ENCODE measurements at places on chromosomes 2 and 18.
A peak's percentile ranks its signal among the peaks of the same experiment; 100 is the strongest.

GRCh38 chr2:176744146-176744545 lies 468.4 kb upstream of the HNRNPA3 start:
- H3K27me3 ChIP-seq: no peaks in the 10 kb centered on the region
- H3K36me3 ChIP-seq: no peaks in the 10 kb centered on the region
- DNase-seq: no peak
- H3K4me1 ChIP-seq: peaks cover 6% of the 10 kb centered on the region
- H3K27ac ChIP-seq: no peak overlapping the region
- H3K4me3 ChIP-seq: no peak overlapping the region

DNA sequence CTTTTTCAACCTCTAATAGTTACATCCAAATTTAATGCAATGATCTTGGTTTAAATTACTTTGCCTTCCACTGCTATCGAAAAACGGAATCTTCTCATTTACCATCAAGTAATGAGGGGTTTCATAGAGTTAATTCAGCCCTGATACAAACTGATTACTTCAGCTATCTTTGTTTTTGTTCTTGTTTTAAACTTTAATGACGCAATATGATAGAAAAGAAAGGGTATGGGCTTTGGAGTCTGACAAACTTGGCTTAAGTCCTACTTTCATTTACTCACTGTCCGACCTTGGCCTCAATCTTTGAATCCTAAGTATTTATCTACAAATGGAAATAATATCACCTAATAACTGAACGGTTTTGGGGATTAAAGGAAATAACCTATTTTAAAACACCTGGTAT lies 16.1 kb downstream of the ADAM17 start:
- no peak for DNase-seq
- peaks cover 27% of the 10 kb centered on the region for H3K4me1 ChIP-seq
- no peaks in the 10 kb centered on the region for H3K27me3 ChIP-seq
- H3K4me3 ChIP-seq: no peak overlapping the region

DNA sequence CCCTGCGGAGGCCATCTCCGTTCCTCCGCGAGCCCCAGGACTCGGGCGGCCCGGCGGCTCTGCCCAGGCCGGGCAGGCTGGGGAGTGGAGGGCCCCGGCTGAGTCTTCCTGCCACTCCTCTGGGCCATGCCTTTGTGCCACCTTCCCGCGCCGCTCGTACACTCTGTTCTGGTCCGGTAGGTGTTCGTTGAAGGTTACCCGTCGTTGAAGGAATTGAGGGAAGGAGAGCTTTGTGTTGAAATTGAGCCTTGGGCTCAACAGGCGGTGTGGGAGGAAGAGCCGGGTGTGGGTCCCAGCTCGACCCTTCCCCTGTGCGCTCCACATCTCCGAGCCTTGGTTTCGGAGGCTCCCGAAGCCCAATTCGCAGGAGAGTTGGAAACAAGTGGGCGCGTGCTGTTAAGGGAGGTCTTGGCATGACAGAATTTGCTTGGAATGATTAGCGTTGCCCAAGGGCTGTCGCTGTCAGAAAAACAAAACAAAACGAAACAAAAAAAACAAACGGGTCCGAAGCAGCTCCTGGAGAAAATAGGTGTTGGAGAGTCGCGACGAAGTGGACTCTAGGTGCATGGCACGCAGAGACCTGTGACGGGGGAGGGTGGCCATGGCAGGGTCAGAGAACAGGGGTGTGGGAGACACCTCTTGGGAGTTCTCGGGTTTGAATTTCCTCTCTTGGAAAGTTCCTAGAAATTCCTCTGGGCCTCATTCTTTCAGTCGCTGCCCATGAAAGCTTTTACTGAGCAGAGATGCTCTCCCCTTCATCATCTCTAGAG lies 1.2 kb upstream of the MZT2A start:
- H3K27ac ChIP-seq: peak overlapping the region; percentile 98
- H3K4me1 ChIP-seq: peaks cover 30% of the 10 kb centered on the region
- DNase-seq: no peak
- H3K36me3 ChIP-seq: peaks cover 47% of the 10 kb centered on the region
- peak overlapping the region; percentile 97 for H3K4me3 ChIP-seq

DNA sequence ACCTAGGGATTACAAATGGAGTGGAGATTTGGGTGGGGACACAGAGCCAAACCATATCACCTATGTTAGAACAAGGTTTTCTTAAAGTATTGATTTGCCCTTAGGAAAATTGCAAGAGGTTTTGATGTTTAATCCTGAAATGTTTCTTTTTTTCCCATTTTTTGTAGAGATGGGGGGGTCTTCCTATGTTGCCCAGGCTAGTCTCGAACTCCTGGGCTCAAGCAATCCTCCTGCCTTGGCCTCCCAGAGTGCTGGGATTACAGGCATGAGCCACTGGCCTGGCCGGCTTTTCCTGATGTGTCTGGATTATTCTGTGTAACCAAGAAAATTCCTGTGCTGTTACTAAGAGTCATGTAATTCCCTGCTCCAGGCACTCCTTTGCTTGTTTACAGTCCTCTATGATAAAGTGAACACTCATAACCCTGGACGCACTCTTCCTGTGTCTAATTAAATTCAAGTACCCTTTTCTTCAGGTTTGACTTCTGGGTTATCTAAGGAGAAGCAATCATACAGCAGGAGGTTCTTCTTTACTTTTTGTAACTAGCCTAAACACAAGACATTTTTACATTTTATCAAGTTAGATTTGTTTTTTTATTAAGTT lies 15.0 kb upstream of the CTDP1 start:
- H3K27ac ChIP-seq: no peak overlapping the region
- no peaks in the 10 kb centered on the region for H3K4me1 ChIP-seq
- DNase-seq: no peak
- no peak overlapping the region for H3K4me3 ChIP-seq
- H3K27me3 ChIP-seq: peaks cover 7% of the 10 kb centered on the region

DNA sequence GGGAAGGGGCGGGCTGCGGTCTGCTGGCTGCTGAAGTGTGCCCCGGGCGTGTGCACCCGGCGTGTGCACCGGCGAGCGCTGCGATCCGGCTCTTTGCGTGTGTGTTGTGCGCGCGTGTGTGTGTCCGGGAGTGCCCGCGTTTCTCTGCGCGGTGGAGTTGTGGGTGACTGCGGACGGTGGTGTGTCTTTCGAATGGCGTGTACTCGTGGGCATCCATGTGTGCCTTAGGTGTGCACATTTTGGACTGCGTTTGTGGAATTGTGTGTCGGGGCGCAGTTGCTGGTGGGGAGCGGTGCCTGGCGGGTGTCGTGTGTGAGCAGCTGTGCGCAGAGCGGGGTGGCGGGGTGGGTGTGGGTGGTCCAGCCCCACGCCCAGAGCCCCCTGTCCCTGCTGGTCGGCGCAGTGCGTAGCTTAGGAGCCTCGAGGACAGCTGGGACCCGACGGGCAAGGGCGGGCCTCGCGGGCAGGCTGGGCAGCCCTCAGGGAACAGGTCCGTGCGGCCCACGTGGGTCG lies 533 bp downstream of the HPCAL1 start:
- H3K4me3 ChIP-seq: peak overlapping the region; percentile 91
- H3K27me3 ChIP-seq: no peaks in the 10 kb centered on the region
- H3K36me3 ChIP-seq: peaks cover 15% of the 10 kb centered on the region

- DNase-seq: no peak
- no peaks in the 10 kb centered on the region for H3K4me1 ChIP-seq
- H3K36me3 ChIP-seq: no peaks in the 10 kb centered on the region
- no peak overlapping the region for H3K27ac ChIP-seq
- no peak overlapping the region for H3K4me3 ChIP-seq
- peaks cover 17% of the 10 kb centered on the region for H3K27me3 ChIP-seq
Observed at GRCh38 chr2:23478933-23479683, 94.1 kb downstream of the KLHL29 start.

DNA sequence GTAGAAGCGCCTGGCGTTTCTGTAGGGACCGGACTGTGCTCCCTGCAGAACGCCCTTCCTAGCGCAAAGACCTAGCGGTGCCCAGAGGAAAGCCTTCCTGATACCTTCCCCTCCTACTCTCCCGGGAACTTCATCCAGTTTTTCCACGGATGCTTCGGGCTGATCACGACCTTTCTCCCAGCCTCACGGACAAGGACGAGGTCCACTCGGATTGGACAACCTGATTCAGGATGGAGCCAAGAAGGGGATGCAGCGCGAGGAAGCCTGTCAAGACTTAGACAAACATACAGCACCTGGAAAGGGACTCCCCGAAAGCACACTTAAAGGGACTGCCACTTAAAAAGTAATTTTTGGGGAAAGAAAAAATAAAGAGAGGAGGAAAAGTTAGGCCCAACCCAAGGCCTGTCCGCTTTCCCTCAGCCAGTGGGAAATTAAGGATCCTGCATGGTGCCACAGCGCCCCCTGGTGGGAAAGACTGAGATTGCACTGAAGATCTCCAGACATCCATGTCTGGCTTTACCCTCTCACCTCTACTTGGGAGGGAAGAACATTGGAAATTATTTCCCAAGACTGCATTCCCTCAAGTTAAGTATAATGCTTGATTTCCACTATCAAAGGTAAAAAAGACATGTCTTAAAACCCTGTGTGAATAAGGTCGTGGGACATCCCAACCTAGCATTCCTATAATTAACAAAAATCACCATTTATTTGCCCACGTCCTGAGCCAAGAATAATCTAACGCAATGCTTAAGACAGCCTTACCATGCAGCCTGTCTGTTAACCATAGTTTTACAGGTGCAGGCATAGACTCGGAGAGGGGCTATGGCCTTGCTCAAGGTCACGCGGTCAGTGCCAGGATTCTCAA lies 13.4 kb upstream of the COPS8 start:
- no peaks in the 10 kb centered on the region for H3K36me3 ChIP-seq
- H3K27ac ChIP-seq: no peak overlapping the region
- DNase-seq: peak; percentile 49
- H3K4me3 ChIP-seq: no peak overlapping the region

- H3K27ac ChIP-seq: no peak overlapping the region
- no peaks in the 10 kb centered on the region for H3K36me3 ChIP-seq
- H3K27me3 ChIP-seq: peaks cover 24% of the 10 kb centered on the region
- no peak for DNase-seq
- no peaks in the 10 kb centered on the region for H3K4me1 ChIP-seq
Observed at GRCh38 chr18:63889626-63890025, 2.1 kb downstream of the SERPINB2 start.

DNA sequence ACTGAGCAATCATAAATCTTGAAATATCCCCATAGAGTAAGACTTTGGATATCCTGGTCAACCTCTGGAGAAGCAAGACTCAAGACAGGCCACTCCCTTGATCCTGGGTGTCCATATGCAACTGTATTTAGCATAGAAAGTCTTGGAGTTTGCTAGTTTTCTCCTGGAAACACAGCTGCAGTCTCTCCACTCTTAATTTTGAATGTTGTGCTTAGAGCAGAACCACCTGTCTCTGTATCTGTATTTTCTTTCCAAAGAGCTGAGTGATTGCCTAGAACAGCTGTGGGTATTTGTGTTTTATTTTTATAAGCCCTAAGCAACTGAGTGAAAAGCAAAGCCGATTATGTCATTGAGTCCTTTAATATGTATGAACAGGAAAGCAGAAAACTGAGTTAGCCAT lies 64.1 kb upstream of the ADAM23 start:
- H3K27me3 ChIP-seq: peaks cover 10% of the 10 kb centered on the region
- H3K36me3 ChIP-seq: no peaks in the 10 kb centered on the region
- no peak for DNase-seq
- no peak overlapping the region for H3K27ac ChIP-seq
- no peaks in the 10 kb centered on the region for H3K4me1 ChIP-seq

GRCh38 chr2:151025816-151026215 lies 235.8 kb downstream of the RBM43 start:
- peaks cover 6% of the 10 kb centered on the region for H3K4me1 ChIP-seq
- no peak overlapping the region for H3K4me3 ChIP-seq
- H3K27ac ChIP-seq: no peak overlapping the region
- H3K27me3 ChIP-seq: peaks cover 12% of the 10 kb centered on the region

- H3K36me3 ChIP-seq: no peaks in the 10 kb centered on the region
- no peak for DNase-seq
- no peak overlapping the region for H3K4me3 ChIP-seq
- H3K27me3 ChIP-seq: peaks cover 15% of the 10 kb centered on the region
- no peaks in the 10 kb centered on the region for H3K4me1 ChIP-seq
Observed at GRCh38 chr2:166128156-166128505, 311 bp upstream of the SCN1A start.

- H3K27me3 ChIP-seq: no peaks in the 10 kb centered on the region
- no peak for DNase-seq
- H3K27ac ChIP-seq: no peak overlapping the region
- H3K4me3 ChIP-seq: no peak overlapping the region
- peaks cover 36% of the 10 kb centered on the region for H3K4me1 ChIP-seq
Observed at GRCh38 chr2:239316562-239317465, 84.0 kb downstream of the HDAC4 start.

DNA sequence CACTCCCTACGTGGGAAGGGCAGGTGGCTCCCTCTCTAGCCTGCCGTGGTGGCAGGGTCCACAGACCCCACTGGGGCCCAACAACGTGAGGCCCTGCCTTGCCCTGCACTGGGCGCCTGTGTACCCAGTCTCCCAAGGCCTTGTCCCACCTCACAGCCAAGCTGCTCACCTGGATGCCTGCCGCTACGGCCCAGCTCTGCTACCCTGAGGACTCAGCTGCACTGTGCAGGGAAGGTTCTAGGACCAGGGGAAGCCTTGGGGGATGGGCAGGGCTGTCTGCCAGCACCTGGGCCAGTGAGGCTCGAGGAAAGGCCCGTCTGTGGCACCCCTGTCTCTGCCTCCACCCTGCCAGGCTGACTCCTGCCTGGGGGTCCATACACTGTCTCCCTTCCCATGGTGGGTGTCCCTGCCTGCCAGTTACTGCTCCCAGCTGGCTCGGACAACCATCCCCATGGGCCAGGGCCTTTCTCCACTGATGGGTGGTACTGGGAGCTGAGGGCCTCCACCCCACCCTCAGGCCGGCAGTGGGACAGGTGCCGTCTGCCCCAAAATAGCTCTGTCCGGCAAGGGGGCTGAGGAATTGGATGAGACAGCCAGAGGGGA lies 33.2 kb downstream of the HS6ST1 start:
- peaks cover 11% of the 10 kb centered on the region for H3K4me1 ChIP-seq
- H3K4me3 ChIP-seq: no peak overlapping the region
- H3K36me3 ChIP-seq: peaks cover 4% of the 10 kb centered on the region

- no peaks in the 10 kb centered on the region for H3K36me3 ChIP-seq
- H3K4me1 ChIP-seq: no peaks in the 10 kb centered on the region
- H3K4me3 ChIP-seq: no peak overlapping the region
- DNase-seq: no peak
Observed at GRCh38 chr2:145638675-145639074, 1118.8 kb upstream of the ZEB2 start.

GRCh38 chr2:2014251-2014771 lies 270.0 kb upstream of the PXDN start:
- no peak for DNase-seq
- H3K27ac ChIP-seq: no peak overlapping the region
- no peaks in the 10 kb centered on the region for H3K4me1 ChIP-seq
- no peaks in the 10 kb centered on the region for H3K36me3 ChIP-seq

- no peak overlapping the region for H3K4me3 ChIP-seq
- H3K27ac ChIP-seq: no peak overlapping the region
- no peaks in the 10 kb centered on the region for H3K27me3 ChIP-seq
- H3K4me1 ChIP-seq: no peaks in the 10 kb centered on the region
Observed at GRCh38 chr2:150644298-150645067, 157.0 kb upstream of the RND3 start.

- H3K4me1 ChIP-seq: peaks cover 18% of the 10 kb centered on the region
- H3K36me3 ChIP-seq: no peaks in the 10 kb centered on the region
- no peak overlapping the region for H3K27ac ChIP-seq
- peaks cover 49% of the 10 kb centered on the region for H3K27me3 ChIP-seq
- peak; percentile 44 for DNase-seq
Observed at GRCh38 chr18:54717673-54718407, 110.4 kb upstream of the RAB27B start.

GRCh38 chr2:224982226-224982625 lies 60.0 kb downstream of the DOCK10 start:
- no peaks in the 10 kb centered on the region for H3K27me3 ChIP-seq
- H3K4me1 ChIP-seq: peaks cover 75% of the 10 kb centered on the region
- peaks cover 57% of the 10 kb centered on the region for H3K36me3 ChIP-seq
- no peak overlapping the region for H3K27ac ChIP-seq
- DNase-seq: no peak
- no peak overlapping the region for H3K4me3 ChIP-seq

GRCh38 chr2:84858123-84858522 lies 22.8 kb downstream of the TRABD2A start:
- H3K4me3 ChIP-seq: no peak overlapping the region
- peaks cover 81% of the 10 kb centered on the region for H3K36me3 ChIP-seq
- H3K27ac ChIP-seq: peak overlapping the region; percentile 88

Measured in activated naive CD8-positive, alpha-beta T cell treated with anti-CD3 and anti-CD28 coated beads for 36 hours (primary cell).